IMR-90 (cell line): ENCODE measurements at places on chromosomes 1 and 21. TPM values are rescaled to one million over a fixed set of nuclear protein-coding genes. Genes with fewer than 3 reads are reported as not detected.

TTC22 gene
- not detected in 2 replicates for total RNA-seq

OLFML2B gene
- 0.36 and 0.56 TPM in 2 replicates for total RNA-seq

ZBTB37 gene
- total RNA-seq: 9.7 and 13.1 TPM in 2 replicates

SLC35F3 gene
- total RNA-seq: under 0.01 TPM in 2 replicates

ARMH1 gene
- 0.28 and 0.36 TPM in 2 replicates for total RNA-seq
